ENCODE measurements at places on chromosomes 12 and 14.

GRCh38 chr14:92650581-92651105 lies 97.8 kb downstream of the LGMN start:
- DNase-seq = no peak

DNA sequence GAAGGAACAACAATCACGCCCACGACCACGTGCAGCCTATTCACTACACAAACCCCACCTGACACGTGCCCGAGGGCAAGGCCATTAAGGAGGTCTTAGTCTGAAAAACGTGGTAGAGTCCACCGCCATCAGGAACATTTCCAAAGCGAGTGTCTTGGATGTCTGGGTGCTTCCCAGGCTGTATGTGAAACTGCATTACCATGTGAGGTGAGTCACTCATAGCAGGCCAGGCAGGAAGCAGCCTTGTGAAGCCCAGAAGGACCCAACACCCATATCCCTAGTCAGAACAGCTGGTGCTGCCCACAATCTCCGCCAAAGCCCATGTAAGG lies 3.3 kb upstream of the KRT79 start:
- no peak for DNase-seq

DNA sequence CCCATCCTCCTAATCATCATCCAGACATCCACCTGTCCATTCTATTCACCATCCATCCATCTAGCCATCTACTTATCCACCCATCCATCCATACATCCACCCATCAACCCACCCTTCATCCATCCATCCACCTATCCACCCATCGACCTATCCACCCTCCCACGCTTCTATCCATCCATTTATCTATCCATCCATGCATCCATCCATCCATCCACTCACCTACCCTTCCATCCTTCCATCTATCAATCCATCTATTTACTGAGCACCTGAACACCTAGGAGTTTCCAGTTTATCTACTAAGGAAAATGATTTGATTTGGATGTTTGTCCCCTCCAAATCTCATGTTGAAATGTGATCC lies 7.5 kb downstream of the RIN3 start:
- DNase-seq = no peak

GRCh38 chr12:6696690-6697583 lies 3.7 kb downstream of the PIANP start:
- DNase-seq = no peak

- DNase-seq = no peak
These were observed 67.7 kb upstream of the DDX11 start for GRCh38 chr12:31005944-31006361.

DNA sequence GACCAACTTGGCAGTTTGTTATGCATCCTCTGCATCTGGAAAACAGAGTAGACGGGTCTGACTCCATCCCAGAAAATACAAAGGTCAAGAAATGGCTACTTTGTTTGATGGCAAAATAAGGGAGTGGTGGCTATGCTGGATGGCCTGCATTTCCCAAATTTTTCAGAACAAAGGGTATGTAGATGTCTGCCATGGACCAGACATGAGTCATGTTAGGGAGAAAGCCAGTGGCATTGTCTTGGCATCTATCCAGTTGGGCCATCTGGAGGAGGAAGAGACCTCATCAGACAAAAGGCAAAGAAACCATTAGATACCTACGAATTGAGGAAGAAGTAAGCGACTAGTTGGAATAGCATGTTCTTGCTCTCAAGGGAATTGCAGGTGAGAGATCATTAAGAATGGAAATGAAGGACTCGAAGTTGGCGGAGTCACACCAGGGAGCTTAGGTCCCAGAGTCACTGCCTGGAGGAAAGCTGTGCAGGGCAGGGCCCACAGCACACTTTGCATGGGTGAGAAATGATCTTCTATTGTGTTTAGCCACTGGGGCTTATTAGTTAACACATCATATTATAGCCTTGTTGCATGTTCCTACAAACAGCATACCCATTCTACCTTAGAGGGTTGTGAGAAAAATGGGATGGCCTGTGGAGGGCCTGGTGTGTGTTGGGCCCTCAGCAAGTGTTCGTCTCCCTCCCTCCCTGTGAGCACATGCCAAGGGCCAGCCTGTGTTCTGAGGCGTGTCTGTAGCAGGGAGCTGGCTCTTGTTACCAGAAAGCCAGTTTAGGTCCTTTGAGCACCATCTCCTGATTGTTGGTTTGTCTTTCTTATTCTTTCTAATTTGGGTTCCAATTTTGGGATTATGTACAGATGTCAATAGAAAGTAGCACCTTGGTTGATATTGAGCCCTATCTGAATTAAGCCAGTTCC lies 119.4 kb downstream of the KTN1 start:
- DNase-seq = no peak

DNA sequence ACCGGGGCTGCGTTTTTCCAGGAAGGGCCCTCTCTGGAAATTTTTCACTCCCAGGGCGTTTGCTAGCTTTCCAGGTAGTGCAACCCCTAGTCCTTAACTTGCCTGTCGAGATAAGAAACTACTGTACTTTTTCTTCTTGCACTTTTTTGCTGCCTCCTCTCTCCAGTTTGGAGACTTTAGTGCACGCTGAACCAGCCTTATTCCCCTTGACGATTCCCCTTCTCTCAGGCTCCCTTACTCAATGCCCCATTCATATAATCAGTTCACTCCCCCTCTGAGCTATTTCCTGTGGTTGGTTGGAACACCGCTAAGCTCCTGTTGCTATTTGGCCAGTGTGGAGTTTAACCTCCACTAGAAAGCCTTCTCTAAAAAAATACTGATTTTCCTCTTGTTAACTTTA lies 682 bp downstream of the CREBL2 start:
- DNase-seq = no peak

DNA sequence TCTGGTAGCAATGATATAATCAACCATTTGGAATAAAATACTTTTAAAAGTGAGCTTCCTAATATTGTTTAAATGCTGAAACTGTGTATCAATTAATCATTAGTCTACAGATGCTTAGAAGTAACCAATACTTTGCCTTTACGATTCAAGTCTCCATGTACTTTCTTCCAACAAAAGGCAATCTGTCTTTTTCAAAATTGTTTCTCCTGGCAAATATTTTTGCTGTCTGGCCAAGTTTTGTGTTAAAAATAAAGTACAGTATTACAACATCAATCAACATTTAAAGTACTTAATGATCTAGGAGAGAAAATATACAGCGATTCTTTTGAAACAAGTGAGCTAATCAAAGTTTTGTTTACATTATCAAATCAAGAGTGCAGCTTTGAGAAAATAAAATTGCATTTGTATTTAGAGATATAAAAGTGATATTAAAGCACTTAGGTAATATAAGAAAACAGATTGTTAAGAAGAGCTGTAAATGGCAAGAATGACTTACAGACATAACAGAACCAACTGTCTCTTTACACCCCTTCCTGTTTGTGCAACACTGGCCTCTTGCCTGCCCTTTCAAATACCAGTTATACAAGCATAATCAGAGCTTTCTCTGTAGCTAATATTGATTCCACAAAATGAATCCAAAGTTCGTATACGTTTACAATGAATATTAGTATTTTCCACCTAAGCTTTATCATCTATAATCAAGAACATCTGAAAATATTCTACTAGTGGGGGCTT lies 38.2 kb upstream of the FBLN5 start:
- no peak for DNase-seq

DNA sequence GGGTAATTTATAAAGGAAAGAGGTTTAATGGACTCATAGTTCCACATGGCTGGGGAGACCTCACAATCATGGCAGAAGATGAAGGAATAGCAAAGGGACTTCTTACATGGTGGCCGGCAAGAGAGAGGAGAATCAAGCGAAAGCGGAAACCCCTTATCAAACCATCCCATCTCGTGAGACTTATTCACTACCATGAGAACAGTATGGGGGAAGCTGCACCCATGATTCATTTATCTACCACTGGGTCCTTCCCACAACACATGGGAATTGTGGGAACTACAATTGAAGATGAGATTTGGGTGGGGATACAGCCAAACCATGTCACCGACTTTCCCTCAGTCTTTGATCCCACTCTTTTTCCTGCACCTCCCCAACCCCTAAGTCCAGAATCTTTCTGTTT lies 12.6 kb upstream of the CTDSP2 start:
- no peak for DNase-seq

- DNase-seq = no peak
These were observed 54.0 kb downstream of the CYP46A1 start for GRCh38 chr14:99737956-99738667.

DNA sequence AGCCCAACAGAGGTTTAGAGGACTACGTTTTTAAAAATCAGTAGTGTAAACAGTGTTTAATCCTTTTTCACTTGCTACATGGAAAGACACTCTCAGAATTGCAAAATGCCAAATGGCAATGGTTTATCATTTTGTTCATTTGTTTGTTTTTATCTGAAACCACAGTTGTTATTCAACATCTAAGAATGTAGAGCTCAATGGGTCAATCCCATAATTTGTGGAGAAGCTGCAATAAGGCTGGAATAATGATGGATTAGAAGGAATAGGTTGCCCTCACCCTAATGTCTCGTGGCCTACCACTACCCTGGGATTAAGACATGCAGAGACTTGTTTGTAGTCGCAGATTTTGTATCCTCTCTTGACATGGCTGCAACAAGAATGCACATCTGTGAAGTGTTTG lies 115.7 kb downstream of the LLPH start:
- DNase-seq = no peak

DNA sequence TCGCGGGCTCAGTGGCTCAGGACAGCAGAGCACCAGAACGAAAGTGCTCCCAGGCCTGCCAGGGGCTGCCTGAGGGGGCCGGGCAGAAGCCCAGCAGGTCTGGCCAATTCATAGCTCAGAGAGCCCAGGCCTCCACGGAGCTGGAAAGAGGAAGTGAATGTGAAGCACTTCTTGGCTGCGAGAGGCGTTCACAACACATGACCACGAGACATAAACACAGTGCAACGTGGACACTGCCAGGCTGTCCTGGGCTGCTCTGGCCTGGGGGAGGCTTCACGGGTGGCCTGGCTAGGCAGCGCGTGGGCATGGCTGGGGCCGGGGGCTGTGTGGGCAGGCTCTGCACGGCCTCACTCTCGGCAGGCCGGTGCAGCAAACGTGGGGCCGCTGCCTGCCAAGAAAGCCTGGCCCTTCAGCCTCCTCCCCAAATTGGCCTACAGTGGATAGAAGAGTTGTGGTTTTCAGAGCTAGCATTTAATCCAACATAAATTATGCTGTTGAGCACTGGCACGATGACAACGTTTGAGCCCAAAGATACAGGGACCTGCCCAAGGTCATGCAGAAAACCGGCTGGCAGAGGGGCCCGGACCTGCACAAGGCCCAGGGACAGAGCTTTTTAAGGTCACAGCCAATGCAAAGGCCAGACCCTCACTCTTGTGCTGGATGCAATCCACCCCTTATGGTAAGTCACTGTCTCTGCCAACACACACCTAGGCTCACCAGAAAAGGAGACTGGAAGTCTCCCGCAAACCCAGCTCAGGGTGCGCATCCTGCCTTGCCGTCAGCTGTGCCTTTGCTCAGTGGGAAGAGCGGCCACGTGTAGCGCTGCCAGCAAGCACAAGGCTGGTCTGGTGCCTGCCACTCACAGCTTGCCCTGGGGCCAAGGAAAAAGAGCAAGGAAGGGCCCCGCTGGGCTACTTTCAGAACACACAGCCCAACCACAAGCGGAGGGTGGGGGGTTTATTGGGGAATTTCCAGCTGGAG lies 8.6 kb downstream of the SLC25A29 start:
- DNase-seq = no peak

GRCh38 chr12:117468016-117468415 lies 106.6 kb upstream of the NOS1 start:
- no peak for DNase-seq

- DNase-seq = no peak
These were observed 10.5 kb downstream of the MBD6 start for GRCh38 chr12:57533108-57533507.

DNA sequence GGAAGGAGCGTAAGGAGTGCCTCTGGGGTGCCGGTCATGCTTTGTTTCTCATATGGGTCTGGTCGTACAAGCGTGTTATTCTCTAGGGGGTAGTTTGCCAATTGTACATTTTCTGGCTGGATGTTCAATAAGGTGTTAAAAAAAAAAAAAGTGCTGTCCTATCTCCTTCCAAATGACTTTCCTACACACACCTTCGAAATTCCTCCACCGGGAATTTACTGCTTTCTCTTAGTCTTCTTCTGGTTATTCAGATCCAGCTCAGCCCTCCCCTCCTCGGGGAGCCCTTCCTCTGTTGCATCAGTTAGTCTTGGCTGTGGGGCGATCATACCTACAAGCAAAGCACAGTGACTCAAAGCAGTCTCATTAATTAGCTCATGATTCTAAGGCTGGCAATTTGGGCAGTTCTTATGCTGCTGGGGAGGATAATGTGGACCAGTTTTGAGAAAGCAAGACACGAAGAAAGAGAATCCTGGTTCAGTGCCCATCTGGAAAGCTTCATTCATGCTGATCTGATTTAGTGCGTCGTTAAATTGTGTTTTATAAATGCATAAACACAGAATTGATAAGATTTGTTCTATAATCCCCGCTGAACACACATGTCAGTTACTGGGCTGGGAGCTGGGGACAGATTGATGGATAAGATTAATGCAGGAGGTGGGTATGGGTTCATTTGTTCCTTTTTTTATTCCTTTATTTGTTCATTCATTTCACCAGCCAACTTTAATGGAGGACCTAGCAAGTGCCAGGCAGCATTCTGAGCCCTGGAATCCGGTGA lies 9.2 kb upstream of the CLMN start:
- no peak for DNase-seq

DNA sequence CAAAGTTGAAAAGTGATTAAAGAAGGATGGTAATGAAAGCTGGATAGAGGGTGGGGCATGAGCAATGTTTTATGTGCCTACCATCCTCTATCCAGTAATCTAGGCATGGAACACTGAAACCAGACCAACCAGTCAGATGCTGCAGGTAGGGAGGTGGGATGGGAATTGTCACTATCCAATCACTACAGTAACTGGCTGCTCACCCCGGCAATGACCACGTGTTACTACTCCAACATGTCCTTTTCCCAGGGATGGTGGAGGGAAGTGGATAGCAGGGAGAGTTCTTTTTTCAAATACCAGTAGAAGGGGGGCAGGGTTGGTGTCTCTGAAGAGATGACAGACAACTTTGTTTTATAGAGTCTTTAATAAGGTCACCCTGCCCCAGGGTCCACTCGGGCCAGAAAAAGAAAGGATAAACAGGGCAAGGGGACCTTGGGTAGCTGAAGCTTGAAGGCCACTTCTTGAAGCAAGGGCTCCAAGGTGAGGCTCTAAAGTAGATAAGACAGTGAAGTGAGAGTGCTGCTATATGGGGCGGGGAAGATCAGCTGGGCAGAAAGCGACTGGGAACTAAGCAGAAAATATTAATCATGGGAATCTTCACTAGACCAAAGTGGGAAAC lies 14.7 kb upstream of the CDH24 start:
- DNase-seq = no peak

- DNase-seq = no peak
These were observed 60.1 kb downstream of the TAOK3 start for GRCh38 chr12:118312578-118312977.

GRCh38 chr14:65940056-65940735 lies 527.7 kb downstream of the FUT8 start:
- DNase-seq = no peak

- no peak for DNase-seq
These were observed 833.1 kb upstream of the SEL1L start for GRCh38 chr14:82366803-82367202.
